ENCODE measurements at places on chromosomes 6 and 20.

GRCh38 chr20:1800777-1801176, 94.4 kb upstream of the SIRPA start:
- no peak for DNase-seq

DNA sequence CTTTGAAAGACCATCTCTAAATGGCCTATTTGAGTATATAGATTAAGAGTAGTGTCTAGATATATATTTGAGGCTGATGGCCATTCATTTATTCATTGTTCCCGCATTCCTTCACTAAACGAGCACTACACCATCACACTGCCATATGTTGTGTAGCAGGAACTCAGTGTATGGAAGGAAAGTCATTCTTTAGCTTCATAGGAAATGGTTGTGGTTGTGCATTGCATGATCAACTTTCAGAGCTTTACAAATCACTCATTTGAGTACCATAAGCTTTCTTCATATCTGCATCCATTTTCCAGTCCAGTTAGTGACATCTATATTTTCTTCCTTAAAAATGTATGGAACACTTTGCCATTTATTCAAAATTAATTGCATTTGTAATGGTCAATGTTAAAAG, 97.9 kb downstream of the ARID1B start:
- DNase-seq = no peak

DNA sequence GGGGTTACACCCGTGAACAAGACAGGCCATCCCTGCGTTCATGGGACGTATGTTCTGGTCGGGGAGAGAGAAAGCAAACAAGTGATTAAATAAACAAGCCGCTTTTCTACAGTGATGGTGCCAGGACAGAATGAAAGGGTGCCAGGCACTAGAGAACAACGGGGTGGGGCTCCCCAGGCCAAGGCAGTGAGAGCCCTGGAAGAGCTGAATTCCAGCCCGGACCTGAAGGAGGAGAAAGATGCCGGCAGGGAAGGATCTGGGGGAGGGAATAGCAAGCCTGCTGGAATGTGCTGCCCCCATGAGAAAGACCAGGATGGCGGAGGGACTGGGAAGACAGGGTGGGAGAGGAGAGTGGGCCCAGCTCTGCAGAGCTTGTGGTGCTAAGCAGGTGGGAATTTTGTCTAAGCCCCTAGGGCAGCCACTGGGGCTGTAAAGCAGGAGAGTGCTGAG, 7.5 kb downstream of the SNAI1 start:
- no peak for DNase-seq

- no peak for DNase-seq
Observed at GRCh38 chr6:121896771-121897170, 461.3 kb downstream of the GJA1 start.

DNA sequence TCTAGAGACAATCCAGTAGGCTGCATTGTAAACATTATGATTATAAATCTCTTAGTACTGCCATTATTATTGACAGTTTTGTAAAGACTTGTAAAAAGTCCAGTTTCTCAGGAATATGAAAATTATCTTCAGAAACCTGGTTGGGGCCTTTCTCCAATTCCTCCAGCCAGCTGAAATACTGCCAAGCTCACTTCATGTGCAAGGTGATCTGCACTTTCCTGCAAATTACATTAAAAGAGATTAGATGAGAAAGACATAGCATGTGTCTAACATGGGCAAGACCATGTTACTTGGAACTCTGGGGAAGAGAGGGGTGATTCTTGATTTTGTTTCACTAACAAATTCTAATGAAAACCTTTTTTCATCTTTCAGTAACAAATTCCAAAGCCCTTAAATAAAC, 24.0 kb downstream of the PGM3 start:
- DNase-seq = no peak

GRCh38 chr6:56790414-56790813, 147.7 kb upstream of the DST start:
- DNase-seq = no peak

Measured in iPS DF 6.9 (cell line).